ENCODE measurements at places on chromosomes 16 and 17.
A peak's percentile ranks its signal among the peaks of the same experiment; 100 is the strongest.

DNA sequence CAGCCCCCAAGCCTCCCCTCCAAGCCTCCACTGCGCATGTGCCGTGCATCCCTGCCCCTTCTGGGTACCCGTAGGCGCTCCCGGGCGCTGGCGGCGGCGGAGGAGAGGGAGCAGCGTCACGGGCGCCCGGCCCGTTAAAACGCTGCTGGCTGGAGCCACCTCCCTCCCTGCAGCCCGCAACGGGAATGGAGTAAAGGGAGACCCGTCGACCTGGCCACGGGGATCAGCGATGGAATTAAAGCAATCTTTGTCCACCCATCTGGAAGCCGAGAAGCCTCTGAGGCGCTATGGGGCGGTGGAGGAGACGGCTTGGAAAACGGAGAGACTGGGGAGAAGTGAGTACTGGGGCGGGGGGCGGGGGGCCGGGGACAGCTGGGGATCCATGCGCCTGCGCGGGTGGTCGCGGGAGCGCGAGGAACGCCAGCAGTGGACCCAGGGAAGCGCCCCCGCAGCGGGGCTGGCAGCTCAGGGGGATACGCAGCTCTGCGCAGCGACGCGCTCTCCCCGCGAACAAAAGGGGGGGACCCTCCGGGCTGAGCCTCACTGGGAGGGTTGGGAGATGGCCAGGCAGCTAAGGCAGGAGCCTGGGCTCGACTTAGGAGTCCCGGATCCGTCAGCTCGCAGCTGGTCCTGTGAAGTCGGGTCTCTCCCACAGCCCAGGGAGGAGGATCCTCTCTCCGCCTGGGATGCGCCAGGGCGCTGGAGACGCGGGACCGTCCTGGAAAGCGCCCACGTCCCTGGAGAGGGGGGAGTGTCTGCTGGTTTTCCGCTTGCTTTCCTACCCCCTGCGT lies at the start of gene BMERB1:
Gene BMERB1, plus strand, starts transcription at position 164 of the 791 bp plus-strand sequence. Its CDS starts 66 bp downstream, at position 230.
- DNase-seq, result peak; percentile 85

DNA sequence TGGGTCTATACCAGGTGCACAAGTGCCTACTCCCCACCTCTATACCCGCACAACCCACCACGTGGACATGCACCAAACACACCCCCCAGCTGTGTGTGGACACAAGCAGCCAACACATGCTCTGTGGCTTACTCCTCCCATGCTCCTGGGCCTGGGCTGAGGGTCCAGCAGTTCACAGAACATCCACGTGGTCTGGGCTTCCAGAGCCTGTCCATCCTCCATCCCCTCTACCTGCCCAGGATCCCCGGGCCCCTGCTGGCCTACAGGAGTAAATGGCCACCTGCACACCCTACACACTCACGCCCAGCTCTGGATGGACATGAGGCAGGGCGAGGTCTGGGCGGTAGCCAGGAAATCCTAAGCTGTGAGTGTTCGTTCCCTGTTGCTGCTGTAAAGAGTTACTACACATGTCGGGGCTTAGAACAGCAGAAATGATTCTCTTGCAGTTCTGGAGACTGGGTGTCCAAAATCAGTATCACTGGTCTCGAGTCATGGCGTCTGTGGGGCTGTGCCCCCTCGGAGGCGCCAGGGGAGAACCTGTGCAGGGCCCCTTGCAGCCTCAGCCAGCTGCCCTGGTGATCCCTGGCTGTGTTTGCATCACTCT lies 15.0 kb upstream of the RAI1 start:
- no peak for DNase-seq

GRCh38 chr17:2244545-2245525 lies 58.8 kb downstream of the SMG6 start:
- DNase-seq, result peak; percentile 72

DNA sequence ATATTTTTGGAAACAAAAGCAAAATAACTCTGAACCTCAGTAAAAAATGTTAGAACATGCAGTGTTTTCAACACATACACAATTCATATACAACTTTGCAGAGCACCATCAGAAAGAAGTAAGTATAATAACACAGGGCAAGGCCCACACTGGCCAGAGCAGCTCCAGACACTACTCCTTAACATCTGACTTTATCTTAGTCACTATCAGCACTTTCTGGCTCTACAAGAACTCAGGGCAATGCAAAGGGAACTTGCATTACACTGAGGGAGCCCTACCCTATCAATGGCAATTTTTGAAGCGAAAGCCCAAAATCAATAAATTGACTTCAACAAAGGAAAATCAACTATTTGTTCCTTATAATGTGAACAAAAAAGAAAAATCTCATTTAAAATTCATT lies 16.5 kb downstream of the RNF157 start:
- no peak for DNase-seq

DNA sequence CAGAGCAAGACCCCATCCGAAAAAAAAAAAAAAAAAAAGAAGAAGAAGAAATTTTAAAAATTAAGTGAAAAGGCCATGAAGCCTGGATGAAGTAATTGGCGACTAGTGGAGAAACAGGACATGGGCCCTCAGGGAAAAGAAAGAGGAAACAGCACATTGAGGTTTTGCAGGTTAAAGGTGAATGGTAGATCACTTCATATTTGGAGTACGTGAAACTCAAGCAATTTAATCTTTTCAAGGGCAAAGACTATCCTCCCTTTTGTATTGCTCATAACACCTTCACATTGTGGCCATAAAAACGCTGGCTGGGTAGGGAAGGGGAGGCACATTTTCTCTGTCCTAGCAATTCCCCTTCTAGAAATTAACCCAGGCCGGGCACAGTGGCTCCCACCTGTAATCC lies 53.1 kb downstream of the LITAF start:
- no peak for DNase-seq

DNA sequence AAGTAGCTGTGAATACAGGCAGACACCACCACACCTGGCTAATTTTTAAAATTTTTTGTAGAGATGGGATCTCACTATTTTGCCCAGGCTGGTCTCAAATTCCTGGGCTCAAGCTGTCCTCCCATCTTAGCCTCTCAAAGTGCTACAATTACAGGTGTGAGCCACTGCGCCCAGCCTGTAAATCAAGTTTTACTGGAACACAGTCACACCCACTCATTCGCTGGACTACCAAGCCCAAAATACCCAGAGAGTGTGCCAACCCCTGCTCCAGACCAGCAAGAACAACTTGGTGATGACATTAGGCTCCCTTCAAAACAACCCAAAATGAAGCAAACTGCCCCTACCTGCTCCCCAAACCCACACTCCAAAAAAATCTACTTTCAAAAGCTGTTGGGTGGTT lies 36.0 kb downstream of the TVP23A start:
- DNase-seq, result no peak

GRCh38 chr16:2237102-2237482 lies 848 bp downstream of the DNASE1L2 start:
- peak; percentile 38 for DNase-seq

DNA sequence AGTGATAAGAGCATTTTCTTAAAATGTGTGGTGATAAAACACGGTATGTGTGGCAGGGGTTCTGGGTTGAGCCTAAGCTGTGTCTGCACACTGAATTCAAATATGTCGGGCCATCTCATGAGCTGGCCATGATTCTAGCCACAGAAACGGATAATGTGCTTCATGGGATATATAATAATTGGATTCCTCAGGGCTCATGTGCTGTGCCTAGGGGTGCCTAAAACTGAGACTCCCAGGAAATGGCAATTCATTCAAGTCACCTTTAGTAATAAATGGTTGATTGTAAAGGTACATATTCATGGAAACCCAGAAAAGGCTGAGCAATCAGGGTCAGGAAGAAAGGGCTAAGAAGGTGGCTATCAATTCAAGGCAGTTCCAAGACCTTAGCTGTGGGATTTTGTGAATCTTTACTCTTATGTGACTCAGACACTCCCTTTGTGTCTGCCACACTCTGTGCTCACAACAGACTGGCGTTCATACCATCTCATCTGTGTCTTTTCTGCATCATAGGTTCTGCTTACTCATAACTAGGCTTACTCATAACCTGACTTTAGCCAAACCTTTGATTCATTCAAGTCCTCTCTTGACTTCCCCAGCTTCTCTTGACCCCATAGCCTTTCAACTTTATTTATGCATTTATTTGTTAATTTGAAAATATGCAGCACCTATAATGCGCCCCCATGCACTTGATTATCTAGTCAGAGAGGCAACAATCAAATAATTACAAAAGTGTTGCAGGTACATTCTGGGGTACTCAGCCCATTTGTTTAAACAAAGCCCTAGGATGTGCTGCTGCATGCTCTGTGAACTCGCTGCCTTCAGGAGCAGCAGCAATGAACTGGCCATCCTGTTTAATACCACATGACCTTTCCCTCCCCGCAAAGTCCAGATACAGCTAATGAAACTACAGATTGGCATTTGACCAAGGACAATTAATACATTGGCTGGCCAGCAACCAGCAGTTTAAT lies 28.4 kb upstream of the MED13 start:
- DNase-seq, result no peak

DNA sequence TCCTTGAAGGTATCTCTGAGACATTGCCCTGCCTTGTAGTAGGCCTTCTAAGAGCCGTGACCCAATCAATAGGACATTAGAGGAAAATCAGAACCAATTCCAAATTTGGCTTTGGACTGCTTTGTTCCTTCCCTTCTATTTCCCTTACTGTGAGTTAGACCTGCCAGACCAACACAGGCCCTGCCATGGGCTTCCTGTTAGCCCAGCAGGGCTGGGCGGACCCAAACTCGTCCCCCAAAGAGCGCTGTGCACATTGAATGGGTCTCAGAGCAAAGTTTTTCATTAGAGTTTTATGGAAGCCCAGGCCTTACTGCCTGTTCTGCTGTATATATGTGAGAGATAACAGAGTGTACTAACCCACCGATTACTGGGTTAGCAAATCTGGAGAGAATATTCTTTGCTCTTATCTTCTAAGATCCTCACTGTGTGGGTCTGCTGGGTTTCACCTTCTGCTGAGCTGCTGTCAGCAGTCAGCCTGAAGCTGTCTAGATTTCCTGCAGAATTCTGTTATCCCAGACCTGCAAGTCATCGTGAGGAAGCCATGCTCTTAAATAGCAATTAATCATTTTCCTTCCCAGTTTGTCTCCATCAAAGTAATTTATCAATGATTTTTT lies 5.7 kb downstream of the ARHGAP44 start:
- DNase-seq, result no peak

DNA sequence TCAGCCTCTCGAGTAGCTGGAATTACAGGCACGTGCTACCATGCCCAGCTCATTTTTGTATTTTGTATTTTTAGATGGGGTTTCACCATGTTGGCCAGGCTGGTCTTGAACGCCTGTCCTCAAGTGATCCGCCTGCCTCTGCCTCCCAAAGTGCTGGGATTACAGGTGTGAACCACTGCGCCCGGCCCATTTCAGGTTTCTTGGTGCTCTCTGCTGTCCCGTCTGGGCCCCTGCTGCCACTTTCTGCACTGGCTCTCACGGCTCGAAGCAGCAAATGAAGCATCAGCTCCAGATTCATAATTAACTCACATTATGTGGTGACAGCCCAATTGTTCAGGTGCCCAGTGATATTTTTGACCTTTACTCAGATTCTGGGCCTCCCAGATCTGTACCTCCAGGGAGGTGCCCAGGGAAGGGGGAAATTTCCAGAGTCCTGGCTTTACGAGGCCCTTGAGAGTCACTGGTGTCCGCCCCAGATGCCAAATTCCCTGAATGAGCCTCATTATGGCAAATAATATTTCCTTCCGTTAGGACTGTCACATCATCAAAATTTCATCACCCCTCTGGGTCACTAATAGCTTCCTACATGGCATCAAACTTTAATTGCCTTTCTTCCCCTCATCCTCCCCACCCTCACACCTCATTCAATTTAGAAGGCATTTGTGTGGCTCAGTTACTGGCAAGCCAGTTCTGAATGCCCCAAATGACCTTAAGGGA lies 9.0 kb downstream of the SDK2 start:
- no peak for DNase-seq

- DNase-seq, result no peak
These were observed 13.3 kb downstream of the ARL2BP start for GRCh38 chr16:57258226-57258909.

- DNase-seq, result no peak
These were observed 41.7 kb downstream of the RMI2 start for GRCh38 chr16:11386791-11387546.

GRCh38 chr16:20903899-20904506 lies 3.4 kb downstream of the LYRM1 start:
- DNase-seq, result no peak

- no peak for DNase-seq
These were observed 45.2 kb upstream of the ZNF469 start for GRCh38 chr16:88337538-88337937.

DNA sequence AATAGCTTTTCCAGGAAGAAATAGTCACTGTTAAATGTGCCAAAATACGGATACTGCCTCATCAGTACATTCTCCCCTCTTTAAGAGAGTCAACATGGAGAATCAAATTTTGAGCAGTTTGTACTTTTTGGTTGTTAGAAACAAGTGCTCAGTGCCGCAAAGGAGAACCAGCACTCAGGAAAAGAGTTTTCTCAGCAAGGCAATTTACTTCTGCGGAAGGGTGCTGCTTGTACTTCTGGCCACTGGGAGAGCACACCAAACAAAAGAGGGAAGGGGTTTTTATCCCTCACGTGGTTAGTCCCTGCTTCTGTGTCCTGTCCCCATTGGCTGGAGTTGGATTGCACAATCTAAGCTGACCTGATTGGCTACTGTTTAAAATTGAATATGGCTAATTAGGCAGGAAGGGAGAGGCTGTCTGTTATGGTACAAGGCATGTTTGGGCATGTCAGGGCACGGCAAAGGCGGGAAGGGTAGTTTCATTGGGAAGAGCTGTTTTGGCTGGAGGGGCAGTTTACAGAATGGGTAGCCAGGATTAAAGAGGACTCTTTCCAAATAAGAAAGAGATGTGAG lies 499.3 kb downstream of the CDH13 start:
- DNase-seq, result no peak

DNA sequence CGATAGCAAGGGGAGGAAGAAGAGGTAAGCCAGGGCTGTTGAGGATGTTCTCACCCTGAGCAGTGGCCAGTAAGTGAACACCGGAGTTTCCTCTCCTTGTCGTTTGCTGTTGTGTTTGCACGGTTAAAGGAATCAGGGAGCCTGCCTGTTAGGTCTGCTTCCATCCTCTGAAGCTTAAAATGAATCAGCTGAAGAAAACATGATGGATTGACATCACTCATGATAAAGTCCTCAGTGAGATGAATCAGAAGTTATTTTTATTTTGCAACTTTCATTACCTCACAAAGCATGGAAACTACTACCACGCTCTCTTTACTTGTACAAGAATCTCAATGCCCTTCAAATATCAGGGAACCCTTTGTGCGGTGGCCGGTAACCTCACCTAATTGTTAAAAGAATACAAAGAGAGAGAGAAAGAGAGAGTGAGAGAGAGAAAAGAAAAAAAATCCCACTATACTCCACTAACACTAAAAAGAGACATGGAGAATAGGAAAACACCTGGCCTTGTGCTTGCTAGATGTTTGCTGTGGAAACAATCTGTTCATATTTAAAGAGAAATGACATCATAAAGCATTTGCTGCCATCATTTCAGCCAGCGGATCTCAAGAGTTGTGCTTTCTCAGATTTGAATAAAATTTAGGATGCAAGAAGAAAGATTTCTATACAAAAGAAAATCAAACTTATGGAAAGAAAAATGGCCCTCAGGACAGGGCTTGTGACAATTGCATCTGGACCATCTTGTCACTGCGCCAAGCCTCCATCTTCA lies 441.6 kb upstream of the SALL1 start:
- no peak for DNase-seq
